Hippocampal formation (tissue), 2 donors: ENCODE measurements at places on chromosomes 4 and X.

DNA sequence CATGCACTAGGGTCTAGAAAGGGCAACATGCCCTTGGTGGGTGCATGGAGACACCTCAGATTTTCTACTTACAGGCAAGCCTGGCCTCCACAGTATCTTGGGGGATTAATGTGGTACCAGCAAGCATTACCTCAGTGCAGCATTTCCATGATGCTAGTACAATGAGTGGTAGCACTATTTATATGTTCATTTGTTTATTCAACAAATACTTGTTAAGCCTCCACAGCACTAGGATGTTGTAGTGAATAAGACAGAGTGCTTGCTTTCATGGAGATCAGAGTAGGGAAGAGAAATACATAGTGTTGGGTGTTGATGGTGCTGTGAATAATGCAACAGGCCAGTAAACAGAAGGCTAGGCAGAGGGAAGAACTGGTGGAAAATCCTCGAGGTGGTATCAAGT, 133.4 kb downstream of the KLHL8 start:
- DNase-seq, result no peak

DNA sequence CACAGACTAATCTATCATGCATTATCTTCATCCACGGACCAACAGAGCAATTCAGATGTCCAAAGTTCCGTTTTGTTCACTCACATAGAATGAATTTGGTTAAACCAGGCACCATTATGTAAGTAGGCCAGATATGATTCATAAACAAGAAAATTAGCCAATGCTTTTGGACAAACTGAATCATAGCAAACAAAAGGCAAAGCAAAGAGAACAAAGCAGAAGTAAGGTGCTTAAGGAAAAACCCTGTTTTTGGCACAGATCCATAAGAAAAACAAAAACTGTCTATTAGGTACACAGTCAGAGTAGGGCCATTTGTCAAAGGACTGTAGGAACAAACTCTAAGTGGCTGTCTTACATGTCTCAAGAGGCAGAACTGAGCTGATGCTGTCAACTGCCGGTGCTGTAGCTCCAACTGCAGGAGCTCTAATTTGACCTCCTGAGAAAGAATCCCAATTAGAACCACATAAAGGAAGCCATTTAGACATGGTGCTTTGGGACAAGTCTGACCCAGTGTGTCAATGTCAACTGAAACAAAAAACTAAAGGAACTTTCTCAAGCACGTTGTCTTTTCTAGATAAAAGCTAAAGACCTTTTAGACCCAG, 146.7 kb downstream of the COL25A1 start:
- no peak for DNase-seq

- DNase-seq, result no peak
Measured at GRCh38 chrX:147570483-147570882, 341.2 kb upstream of the FMR1 start.

DNA sequence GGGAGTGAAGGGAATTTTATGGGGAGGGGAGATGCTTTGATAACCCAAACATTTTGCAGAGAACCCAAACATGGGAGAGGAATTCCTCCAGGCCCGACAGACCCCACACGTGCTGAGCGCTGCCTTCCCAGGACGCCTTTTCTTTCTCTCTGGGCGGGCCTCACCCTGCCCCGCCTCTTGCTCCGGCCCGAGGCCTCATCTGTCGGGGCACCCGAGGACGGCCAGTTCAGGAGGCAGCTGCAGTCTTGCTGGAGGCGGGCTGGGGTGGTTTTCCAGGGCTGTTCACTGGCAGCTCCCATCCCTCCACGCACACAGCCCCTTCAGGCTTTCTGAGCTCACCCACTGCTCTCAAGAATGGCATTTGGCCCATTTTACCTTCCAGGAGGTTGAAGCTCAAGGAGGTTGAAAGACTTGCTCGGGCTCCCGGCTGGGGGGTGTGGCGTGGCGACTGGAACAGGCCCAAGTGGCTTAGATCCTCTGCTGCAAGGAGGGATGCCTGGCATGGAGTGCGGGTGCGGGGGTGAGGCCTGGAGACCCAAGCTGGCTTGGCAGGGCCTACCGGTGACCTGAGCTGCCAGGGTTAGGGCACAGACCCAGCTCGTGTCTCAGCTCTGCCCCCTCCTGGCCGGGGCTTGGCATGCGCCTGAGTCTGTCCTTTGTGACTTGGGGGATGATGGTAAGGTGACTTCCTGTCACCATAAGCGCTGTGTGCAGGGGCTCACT, 99.2 kb downstream of the PSAPL1 start:
- DNase-seq, result peak; percentile 28

- DNase-seq, result no peak
Measured at GRCh38 chr4:168917138-168917779, 92.8 kb downstream of the CBR4 start.

GRCh38 chr4:114077610-114078009, 98.2 kb upstream of the ARSJ start:
- DNase-seq, result no peak

- no peak for DNase-seq
Measured at GRCh38 chrX:149881081-149881711, at the start of gene MAGEA8. TSS of gene MAGEA8 (plus strand) at chrX:149881183. CDS start at chrX:149884273, 3,090 bp downstream.

DNA sequence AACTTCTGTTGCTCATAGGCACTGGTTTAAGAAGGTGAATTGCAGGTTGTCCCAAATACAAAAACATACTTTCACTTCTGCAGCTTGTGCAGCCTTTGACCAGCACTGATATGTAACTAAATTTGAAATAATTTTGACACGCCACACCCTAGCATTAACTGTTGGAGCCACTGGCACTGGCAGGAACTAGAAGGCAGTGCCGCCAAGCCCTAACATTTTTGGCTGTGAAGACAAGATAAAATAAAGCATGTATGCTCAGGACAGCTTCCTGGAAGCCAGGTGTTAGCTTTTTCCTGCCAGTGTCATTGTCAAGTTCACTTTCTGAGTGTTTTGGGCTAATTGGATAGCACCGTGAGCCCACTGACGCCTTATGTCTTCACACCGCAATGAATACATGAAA, 65.3 kb upstream of the FBXW7 start:
- no peak for DNase-seq

- no peak for DNase-seq
Measured at GRCh38 chr4:90715242-90715641, 588.0 kb downstream of the CCSER1 start.

GRCh38 chr4:6011686-6012085, 6.5 kb downstream of the C4orf50 start:
- DNase-seq, result peak; percentile 28

- DNase-seq, result no peak
Measured at GRCh38 chr4:62408454-62408853, 1208.3 kb downstream of the ADGRL3 start.

DNA sequence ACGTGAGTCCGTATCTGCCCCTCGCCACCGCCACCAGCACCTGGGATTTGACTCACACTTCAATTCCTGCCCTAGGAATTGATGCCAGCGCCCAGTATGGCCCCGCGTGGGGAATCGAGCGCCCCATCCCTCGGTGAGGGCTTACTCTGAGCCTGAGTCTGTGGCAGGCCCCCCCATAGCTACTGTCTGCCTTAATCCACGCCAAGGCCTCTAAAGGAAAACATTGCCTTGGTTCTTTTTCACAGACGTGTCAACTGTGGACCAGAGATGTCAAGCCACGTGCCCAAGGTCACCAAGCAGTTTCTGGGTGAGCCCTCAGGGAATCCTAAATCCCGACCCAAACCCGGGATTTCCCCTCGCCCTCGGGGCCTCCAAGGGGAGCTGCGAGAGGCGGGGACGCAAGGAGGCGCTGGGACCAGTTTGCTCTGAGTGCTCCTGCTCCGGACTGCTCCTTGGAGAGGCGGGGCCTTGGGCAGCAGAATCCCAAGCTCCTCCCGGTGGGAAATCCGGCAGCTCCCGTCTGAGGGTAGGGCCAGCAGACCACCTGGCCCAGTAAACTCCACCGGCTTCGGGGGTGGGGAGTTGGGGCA, 12.9 kb downstream of the MSX1 start:
- DNase-seq, result no peak

GRCh38 chrX:22526339-22526738, 253.6 kb downstream of the CBLL2 start:
- DNase-seq, result no peak

DNA sequence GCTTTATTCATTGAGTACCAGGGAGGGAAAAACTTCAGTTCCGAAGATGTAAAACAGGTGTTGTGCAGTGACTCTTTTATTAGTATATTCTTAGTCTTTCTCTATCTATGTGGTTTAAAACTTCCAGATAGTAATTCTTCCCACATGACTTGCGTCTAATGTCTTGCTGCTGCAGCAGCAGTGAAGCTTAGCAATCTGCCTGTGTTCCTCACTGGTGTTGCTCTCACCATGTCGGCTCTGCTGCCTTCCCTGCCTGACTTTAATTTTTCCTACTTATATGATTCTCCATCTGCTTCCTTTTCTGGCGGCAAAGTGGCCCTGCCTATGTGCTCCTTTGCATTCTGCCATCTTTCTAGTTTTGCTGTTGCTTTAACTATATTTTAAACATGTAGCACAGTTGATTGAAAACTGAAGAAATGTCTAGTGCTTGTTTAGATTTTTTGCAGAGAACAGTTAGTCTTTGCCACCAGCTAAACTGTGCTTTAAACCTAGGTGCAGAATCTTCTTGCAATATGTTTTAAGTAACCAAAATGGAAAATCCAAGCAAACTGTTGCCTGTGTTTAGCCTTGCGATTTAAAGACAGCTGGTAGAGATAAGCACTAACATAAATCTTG, 1934.2 kb upstream of the IGFBP7 start:
- DNase-seq, result no peak

DNA sequence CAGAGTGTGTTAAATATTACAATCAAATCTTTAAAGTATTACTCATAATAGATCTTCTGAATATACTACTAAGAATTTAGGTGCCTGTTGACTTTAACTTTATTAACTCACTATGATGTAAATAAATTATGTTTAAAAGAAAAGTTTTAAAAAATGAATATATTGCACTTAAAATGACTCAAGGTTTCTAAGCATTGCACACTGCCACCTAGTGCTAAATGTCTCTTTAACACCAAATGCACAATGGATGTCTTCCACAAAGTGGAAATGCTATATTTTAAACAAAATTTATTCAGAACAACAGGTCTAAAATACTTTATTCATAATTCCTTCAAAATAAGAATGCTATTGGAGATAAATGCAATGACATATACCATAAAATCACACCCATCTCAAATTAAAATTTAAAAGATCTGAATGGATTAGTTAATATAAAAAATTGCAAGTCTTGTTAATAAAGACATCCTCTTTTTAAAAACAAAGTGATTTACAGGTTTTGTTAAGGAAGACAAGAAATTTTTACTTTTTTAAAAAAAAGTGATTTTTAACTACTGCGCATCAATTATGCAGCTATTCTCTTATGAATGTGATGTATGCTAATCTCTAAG, 5.5 kb downstream of the INPP4B start:
- no peak for DNase-seq

GRCh38 chr4:39342731-39343130, 23.4 kb downstream of the RFC1 start:
- DNase-seq, result no peak

DNA sequence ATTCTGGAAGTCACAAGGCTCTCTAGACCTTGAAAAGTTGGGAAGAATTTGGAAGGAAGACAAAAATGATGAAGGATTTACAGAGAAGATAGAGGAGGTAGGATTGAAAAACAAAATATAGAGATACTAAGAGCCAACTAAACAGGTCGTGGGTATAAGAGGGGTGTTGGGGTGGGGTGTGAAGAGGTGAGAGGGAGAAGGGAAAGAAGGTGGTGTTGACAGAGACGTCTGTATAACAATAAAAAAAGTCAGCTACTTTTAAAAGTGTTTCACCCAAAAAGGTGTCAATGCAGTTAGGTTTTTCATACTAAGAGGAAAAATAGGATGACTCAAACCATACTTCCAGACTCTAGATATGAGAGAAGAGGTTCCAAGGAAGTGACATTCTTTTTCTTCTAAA, 33.0 kb upstream of the MAP3K15 start:
- no peak for DNase-seq

GRCh38 chrX:1877780-1878179, 262.9 kb downstream of the ASMT start:
- no peak for DNase-seq

DNA sequence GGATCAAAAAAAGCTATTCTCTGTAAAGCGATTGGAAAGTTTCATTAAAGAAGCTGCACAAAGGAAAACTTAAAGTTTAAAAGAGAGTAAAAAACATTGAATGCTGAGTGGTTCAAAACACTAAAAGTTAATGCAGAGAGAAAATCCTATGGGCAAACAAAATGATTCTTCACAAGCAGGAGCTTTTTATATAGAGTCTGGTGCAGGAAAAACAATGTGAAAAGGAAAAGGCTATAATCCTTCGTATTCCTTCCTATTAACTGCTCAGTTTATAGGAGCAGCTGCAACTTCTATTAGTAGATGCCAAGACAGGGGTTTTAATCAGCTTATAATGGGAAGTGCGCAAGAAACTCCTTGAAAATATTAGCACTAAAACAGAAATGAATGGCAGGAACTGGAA, 100.7 kb downstream of the PDGFC start:
- no peak for DNase-seq

DNA sequence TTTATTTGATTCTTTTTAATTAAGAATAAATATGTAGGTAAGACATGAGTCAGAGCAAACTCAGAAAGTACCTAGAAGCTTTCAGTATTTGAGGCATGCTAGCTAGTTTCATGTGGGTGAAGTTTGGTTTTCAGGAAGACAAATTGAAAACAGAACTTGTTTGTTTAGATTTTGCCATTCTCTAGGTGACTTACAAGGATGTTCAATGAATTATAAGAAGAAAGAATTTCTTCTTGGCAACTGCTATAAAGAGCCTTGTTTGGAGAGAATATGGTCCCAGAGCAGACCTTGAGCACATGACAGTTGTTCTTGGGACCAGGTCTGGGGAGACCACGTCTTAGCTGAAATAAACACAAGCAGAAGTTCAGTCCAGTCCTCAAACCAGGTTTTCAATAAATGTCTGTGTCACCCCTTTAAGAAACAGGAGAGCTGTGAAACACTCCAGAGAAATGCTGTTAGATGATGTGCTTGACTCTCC, 38.0 kb upstream of the IL21 start:
- DNase-seq, result no peak

GRCh38 chr4:19562456-19562855, 689.2 kb upstream of the SLIT2 start:
- DNase-seq, result no peak

DNA sequence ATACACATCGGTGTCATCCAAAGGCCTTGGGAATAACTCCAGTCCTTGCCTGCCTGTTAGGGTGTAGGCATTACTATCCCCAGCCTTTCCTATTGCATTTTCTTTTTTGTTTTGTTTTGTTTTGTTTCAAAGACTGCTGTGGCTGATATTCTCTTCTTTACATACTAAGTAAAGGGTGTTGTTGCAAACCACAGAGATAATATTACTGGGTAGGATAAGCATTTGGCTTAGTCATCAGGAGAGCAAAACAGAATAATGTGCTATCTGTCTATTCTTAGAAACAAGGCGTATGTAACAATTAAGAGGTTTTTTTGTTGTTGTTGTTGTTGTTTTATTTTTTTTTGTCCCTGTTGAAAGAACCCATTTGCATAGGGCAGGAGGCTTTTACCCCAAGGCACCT, 41.8 kb downstream of the UGT2B28 start:
- no peak for DNase-seq

- DNase-seq, result no peak
Measured at GRCh38 chr4:52051615-52052474, 741 bp downstream of the SPATA18 start.

- peak; percentile 90 for DNase-seq
Measured at GRCh38 chr4:124275-125081, at the start of gene ZNF718. TSS of gene ZNF718 (plus strand) at chr4:124501. CDS start at chr4:124671, 170 bp downstream.

GRCh38 chrX:48531358-48531959, 8.1 kb upstream of the TBC1D25 start:
- no peak for DNase-seq

- DNase-seq, result no peak
Measured at GRCh38 chr4:159552979-159553768, 450.3 kb downstream of the RAPGEF2 start.
